ENCODE measurements at places on chromosomes 7 and 10.

- peak; percentile 81 for DNase-seq
Observed at GRCh38 chr10:100997360-100998182, 2.0 kb upstream of the LZTS2 start.

DNA sequence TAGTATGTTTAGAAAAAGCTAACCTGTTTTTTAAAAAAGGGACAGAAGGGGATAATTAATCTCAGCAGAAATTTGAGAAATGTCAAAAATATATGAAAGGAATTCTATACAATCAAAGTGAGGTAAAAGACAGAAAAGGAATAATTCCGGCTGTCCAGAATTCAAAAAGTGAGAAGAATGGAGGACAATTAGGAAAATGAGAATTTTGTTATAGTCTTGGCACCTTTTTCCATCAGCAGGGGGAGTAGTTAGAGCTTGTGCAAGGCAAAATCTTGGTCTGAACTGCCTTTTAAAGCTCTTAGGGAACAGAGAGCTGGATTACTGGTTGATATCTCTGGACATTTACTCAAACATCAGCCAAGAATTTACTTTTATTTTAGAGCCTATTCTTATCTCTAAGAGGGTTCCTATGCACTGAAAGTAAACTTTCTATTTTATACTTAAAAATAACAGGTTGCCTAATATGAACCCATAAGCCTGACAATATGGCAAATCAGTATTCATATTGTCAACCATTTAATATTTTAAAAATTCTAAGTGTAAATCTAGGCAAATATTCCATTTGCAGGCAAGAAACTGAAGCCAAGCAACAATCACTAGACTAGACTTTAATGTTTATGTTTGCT, 185.6 kb downstream of the ANK3 start:
- DNase-seq, result peak; percentile 57

DNA sequence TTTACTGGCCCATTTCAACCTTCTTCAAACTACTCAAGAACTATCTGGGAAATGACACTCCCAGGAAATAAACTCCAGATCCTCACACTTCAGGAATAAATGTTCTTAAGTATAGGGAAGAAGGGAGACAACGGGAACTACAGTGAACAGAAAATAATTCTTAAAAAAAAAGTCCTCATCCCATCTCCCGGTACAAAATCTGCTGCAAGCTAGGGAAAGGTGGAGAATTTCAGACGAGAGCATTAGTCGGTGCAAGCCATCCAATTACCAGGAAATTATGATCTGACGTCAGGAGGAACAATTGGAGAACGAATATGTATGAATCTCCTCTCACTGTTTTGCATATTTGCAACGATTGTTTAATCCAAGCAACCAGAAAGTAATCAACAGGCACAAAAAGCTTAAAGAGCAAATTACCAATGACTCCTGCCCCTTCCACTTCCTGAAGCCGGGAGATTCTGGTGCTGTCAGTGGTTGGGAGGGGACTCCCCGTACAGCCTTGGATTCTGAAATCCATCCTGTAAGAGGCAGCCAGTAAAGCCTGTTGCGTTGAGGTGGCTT, 15.1 kb upstream of the GATA3 start:
- no peak for DNase-seq

DNA sequence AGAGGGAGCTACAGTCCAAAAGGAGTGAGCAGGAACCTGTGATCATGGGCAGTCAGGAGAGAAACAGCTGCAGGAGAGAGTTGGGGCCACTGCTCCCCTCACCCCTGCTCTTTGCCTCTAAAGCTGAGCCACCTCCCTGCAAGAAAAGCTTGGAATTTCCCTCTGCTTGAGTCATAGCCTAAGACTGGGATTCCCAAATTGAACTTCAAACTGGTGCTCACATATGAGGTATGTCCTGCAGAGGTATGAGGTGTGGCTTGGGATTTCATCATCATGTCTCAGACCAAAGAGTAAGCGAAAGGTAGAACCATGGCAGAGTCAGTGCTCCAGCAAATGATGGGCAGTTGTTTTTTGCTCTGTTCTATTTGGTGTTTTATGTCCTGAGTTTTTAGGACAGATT, 237.1 kb upstream of the NRP1 start:
- peak; percentile 15 for DNase-seq

GRCh38 chr10:6336016-6336415, 133.3 kb downstream of the PFKFB3 start:
- DNase-seq, result no peak

- DNase-seq, result no peak
Observed at GRCh38 chr7:64869121-64869725, 33.9 kb upstream of the ZNF273 start.

GRCh38 chr7:105682341-105683060, 101.2 kb upstream of the EFCAB10 start:
- no peak for DNase-seq

- DNase-seq, result peak; percentile 83
Observed at GRCh38 chr10:10209167-10209566, 808.5 kb upstream of the CELF2 start.

DNA sequence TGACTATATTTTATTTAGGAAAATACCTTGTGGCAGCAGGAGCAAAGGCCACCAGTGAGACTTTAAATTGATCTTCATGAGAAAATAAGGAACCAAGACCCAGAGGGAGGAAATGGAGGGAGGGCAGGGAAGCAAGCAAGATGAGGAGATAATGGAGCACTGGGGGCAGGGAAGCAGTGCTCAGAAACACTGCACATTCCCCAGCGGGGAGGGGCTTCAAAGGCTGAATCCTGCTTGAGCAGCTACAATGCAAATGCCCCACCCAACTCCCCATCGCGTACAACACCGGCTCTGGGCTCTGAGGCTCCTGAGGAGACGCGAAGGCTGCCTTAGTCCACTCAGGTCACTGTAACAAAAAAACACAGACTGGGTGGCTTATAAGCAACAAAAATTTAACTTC, 503.8 kb downstream of the GRID1 start:
- DNase-seq, result no peak
